Activated T-helper 1 cell treated with Interleukin-2 at 50 U/mL for 16 hours (primary cell): ENCODE measurements at places on chromosomes 3 and 15.

- DNase-seq: no peak
Observed at GRCh38 chr3:149657321-149657925, 402 bp downstream of the WWTR1 start.

DNA sequence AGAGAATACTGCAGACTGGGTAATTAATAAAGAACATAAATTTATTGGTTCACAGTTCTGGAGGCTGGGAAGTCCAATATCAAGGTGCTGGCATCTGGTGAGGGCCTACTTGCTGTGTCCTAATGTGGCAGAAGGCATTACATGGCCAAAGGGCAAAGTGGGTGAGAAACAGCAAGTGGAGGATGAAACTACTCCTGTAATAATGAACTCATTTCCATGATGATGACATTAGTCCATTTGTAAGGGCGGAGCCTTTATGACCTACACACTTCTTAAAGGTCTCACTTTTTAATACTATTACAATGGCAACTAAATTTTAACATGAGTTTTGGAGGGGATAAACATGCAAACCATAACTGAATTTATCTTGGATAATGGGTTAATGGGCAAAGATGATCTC is 139.6 kb upstream of the SGO1 start:
- no peak for DNase-seq

GRCh38 chr3:175434561-175434960 is 575.4 kb downstream of the NAALADL2 start:
- DNase-seq: no peak

GRCh38 chr3:42557854-42558253 is 23.9 kb downstream of the SEC22C start:
- DNase-seq: no peak

DNA sequence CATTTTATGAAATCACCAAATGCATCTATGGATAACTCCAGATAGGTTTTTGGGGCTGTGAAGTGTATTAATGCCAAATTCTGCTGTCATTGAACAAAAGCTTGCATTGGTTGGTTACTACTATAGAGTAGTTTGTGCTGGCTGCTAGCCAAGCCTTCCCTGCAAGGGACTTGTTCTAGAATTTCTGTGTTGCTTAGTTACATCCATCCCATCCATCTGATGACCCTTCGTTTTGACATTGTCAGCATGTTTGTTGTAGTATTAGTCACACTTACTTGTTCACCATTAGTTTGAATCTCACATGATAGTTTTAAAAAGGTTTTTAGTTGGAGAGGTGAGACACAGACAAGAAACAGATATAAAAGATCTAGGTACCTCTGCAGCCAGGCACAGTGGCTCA is 7.0 kb upstream of the NIPA2 start:
- no peak for DNase-seq
